ENCODE measurements at places on chromosomes 6 and 20.

- no peak for DNase-seq
Observed at GRCh38 chr6:11271228-11272020, 39.0 kb upstream of the NEDD9 start.

- DNase-seq = no peak
Observed at GRCh38 chr20:24708411-24709295, 239.2 kb downstream of the SYNDIG1 start.

DNA sequence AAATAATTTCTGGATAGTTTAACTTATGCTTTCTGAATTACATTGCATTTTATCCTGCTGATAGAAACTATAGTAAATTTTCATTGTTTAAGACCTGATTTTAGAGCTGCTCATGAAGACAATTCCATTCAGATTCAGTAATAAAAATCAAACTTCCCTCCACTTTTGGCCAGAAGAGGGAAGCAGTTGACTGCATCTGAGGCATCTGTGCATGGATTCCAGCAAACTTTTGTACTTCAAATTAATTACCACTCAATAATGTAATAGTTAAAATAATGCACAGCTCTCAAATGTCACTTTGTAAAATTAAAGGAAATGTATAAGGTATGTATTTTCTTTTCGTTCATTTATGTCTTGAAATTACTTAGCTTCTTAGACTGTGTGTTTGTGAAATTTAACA lies 64.2 kb upstream of the SLC35B3 start:
- DNase-seq = no peak

GRCh38 chr20:18077157-18077556 lies 19.4 kb upstream of the OVOL2 start:
- no peak for DNase-seq

DNA sequence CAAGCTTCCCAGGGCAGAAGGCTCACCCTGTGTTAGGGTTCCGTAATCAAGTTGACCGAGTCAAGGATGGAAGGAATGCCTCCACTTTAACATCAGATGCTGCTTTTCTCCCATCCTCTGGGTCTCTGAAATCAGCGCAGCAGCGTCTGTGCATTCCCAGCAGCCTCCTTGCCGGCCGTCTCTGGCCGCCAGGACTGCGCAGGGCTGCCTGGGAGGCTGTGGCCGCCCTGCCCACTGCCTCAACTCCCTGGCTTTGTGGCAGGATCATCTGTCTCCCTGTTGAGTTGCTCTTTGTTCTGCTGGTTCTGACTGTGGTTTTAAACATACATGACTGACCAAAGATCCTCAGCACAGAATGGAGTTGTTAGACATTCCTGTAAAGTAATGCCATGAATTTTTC lies 56.5 kb downstream of the DLL1 start:
- DNase-seq = no peak

Data from activated T-cell treated with anti-CD3 and anti-CD28 coated beads, Interleukin-2, amount 50 U/mL, for 48 hours (primary cell).